ENCODE measurements at places on chromosomes 7 and 10.

GRCh38 chr7:37796138-37796775, 52.1 kb upstream of the NME8 start:
- no peak for DNase-seq

- DNase-seq, result no peak
Measured at GRCh38 chr7:15495170-15495569, 66.6 kb downstream of the AGMO start.

- no peak for DNase-seq
Measured at GRCh38 chr10:4708123-4708759, 117.8 kb upstream of the AKR1E2 start.

- DNase-seq, result no peak
Measured at GRCh38 chr7:38429057-38429456, 155.6 kb upstream of the TARP start.

DNA sequence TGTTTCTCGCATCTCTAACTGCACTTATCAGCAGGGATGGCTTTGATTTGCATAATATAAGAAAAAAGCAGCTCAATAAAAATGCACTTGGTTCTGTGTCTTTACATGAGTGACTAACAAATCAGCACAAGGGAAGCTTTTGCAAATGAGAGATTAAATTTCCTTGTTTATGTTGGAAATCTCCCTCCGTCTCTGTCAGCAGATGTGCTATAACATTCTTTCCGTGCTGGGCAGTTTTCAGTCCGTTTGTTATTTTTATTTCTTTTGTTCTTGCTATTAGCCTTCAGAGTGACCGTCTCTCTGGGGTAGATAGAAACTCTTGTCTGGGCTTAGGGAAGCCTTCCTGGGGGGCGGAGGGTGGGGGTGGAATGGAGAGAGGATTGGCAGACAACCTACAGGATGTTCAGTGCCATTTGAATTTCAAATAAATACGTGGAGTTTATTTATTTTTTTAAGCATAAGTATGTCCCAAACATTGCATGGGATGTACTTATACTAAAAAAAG, 96.0 kb downstream of the GATA3 start:
- DNase-seq, result no peak

DNA sequence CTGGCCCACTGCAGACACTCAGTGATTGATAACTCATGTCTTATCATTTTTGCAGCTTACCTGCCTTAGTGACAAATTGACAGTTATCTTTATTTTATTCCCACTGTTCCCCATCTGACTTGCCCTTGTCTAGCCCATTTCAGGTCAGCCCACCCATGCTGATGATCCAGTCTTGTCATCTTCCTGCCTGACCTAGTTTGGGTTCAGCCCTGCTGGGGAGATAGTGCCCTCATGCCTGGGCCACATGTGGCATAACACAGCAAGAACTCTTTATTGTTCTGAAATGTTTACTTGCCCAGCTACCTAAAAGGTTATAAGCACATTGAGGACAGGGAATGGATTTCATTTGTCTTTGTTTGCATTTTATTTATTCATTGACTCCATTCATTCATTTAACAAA, 75.6 kb downstream of the ENTPD1 start:
- no peak for DNase-seq

DNA sequence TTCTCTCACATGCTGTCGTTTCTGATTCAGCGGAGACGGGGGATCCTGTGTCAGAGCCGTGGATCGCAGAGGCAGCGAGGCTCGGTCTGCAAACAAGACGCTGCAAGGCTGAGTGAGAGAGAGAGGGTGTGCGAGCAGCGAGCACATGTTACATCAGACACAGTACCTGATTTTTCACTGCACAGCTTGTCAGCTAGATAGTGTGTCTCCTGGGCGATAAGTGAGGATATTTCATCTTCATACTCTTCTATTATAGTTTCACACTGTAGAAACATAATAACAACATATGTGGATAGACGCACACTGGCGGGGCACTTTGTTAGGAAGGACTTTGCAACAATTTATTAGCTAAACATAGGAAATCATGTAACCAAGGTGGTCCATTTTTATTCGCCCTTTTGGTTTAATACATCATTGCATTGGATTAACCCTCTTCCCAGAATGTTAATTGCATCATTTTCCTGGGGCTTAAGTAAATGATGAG, 39.5 kb downstream of the CNPY1 start:
- DNase-seq, result no peak

DNA sequence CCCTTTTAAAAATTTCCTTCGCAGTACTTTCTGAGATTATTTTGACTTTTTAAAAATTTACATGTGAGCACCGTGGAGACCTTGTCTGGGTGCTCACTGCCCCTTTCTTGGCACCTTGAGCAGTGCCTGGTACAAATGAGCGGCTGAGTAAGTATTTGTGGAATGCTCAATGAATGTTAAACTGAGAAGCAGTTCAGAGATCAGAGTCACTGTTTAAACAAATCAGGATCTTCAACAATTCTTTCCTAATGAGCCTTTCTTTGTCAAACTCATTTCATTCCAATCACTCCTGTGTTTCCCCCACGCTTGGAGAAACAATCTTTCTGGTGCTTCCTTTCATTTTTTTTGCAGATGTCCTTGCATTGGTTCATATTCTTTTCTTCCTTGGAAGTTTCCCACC, 611.3 kb upstream of the GALNT17 start:
- peak; percentile 10 for DNase-seq

DNA sequence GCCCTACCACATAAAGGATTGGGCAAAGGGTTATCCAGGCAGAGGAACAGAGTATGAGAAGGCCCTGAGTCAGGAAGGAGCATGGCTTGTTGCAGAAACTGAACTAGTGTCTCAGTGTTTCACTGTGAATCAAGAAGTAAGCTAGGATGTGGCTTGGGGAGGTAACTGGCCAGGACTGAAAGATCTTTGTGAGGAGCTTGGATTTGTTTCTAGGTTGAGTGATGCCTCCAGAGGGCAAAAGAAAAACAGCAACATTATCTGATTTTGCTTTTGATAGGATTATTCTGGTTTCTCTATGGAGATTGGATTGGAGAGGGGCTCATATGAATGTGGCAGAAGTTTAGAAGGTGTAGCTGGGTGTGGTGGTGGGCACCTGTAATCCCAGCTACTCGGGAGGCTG, 137.9 kb upstream of the HDAC9 start:
- no peak for DNase-seq
